Right renal cortex interstitium (tissue), 3 donors: ENCODE measurements at places on chromosomes 1 and 21.

DNA sequence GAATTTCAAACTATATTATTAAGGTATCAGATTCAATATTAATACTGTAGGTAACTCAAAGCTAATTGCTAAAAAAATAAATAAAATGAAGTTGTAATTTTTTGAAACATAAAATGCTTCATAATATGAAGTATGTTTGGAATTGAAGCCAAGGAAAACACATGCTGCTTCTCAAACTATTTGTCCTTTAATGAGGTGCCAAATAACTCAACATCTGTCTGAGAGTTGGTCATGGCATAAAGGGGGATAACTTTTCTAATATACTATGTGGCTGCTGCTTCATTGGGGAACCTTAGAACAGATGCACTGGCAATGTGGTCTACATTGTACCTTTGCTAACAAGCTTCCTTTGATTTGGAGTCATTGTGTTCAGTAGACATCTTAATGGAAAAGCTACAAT, 96.7 kb downstream of the PDE4B start:
- DNase-seq = no peak

- DNase-seq = no peak
Observed at GRCh38 chr1:12356004-12356890, 126.4 kb downstream of the VPS13D start.

DNA sequence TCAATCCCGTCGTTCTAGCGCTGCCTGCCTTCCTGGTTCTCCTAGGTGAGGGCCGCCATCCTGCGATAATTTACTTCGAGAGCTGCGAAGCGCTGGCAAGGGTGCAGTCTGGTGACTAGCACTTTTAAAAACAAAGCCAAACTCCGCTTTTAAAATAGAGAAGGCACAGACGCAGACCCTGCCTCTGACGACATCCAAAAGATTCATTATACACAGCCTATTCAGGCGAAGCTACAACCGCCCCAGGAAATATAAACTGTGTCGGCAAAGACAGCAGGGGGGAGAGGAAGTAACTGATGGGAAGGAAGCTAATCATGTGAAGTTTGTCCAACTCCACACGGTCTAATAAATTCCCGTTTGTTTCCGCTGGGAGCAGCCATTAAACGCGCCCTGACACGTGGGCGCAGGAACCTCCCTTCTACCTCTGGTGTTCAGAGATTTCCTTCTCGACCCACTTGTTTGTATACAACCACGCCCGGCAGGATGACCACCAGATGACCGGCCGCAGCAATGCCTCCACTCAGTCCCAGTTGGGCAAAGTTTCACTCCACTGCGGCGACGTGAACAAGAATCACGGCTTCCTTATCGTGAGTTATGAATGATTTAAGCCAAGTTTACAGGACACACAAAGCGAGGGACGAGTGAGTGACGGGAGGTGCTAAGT, 1.3 kb downstream of the GNG12 start:
- peak; percentile 50 for DNase-seq

DNA sequence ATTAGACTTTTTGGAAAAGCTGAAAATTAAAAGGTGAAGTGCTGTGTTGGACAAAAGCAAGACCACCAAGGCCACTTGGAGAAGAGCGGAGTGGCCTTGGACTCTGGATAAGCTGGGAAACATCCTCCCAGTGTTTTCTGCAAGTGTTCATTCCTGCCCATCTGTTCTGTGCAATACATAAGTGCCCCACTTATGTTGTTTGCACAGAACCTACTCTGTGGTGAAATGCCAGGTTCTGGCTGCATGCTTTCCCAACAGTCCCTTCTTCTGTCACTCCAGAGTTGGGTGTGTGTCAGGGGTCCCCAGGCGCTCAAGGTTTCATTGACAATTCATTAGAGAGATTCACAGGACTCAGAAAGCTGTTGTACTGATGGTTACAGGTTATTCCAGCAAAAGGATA, 30.3 kb downstream of the NHLH2 start:
- DNase-seq = no peak
